ENCODE measurements at places on chromosomes 2 and 18.

- no peak for DNase-seq
Measured at GRCh38 chr2:41948397-41948763, 99.4 kb upstream of the PKDCC start.

DNA sequence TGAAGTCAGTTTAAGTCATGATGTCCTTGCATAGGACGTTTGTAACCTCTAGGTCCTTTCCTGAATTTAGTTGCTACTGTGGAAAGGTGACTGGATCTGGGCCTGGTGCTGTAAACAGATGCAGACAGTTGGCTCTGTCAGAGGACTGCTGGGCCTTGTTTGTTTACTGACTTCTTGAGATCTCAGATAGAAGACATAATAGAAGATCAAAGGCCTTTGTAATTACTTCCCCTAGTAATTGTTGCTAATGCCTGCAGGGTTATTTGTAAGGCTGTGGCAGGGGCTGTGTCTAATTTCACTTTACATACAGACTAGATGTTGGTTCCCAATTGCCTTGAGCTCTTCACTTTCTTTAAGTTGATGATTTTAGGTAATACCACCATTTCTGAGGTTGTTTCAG, 42.5 kb downstream of the LYPD6B start:
- no peak for DNase-seq

- no peak for DNase-seq
Measured at GRCh38 chr18:22741318-22741717, 191.8 kb upstream of the RBBP8 start.

DNA sequence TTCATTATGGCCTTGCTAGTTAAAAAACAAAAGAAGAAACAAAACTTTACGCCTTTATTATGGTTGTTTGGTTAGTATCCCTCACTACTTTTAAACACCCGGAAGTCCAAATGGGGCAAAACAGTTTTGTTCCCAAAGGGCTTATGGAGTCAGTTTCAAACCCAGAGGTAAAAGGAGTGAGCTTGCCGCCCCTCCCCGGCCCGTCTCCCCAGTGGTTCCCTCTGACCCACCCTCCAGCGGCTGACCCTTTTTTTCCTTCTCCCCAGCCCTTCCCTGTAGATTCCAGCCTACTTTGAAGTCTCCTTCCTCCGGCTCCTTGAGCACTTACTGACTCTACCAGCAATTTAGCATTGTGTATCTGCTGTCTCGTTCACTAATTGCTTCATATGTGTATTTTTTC, 209.2 kb downstream of the ICOS start:
- no peak for DNase-seq

DNA sequence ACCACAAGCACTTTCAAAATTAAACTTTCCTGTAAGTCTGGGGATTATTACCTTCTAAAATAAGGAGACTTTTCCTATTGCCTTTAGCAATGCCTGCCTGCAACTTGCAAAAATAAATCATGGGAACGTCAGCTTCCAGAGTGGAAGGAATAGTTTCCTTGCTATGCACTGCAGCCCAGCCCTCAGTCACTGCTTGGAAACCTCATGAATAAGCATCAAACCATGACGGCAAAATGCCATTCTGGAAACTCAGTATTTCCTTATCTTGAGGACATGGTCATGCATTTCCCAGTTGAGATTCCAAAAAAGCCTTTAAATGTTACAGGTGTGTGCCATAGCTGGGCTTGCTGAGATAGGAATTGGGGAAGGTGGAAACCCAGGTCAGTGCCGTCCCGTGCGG, 84.2 kb upstream of the OTOS start:
- DNase-seq, result no peak

- DNase-seq, result no peak
Measured at GRCh38 chr2:101802329-101802728, 104.8 kb downstream of the MAP4K4 start.

Measured in activated CD4-positive, alpha-beta T cell treated with anti-CD3 and anti-CD28 coated beads, Interleukin-2, amount 50 U/mL, for 24 hours (primary cell).